ENCODE measurements at places on chromosomes 1 and 21.

- DNase-seq: no peak
These were observed 19.3 kb upstream of the METTL13 start for GRCh38 chr1:171762143-171762563.

- no peak for DNase-seq
These were observed 272.9 kb upstream of the C1orf174 start for GRCh38 chr1:4172644-4173599.

GRCh38 chr1:16189003-16189402 lies 23.4 kb downstream of the ARHGEF19 start:
- DNase-seq: no peak

DNA sequence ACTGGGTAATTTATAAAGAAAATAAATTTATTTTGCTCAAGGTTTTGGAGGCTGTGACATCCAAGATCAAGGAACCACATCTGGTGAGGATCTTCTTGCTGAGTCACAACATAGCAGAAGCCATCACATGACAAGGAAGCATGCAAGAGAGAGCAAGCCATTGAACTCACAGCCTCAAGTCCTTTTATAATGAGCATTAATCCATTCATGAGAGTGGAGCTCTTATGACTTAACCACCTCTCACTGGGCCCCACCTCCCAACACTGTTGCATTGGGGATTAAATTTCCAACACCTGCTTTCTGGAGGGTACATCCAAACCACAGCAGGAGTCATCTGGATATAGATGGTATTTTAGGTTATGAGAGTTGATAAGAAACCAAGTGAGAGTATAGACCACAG lies 20.6 kb upstream of the EGLN1 start:
- DNase-seq: no peak

GRCh38 chr1:192573499-192573898 lies 2.1 kb upstream of the RGS1 start:
- no peak for DNase-seq

- DNase-seq: no peak
These were observed 556 bp downstream of the IFI44 start for GRCh38 chr1:78650114-78650660.

GRCh38 chr1:117106478-117106877 lies 15.1 kb downstream of the TRIM45 start:
- DNase-seq: no peak

DNA sequence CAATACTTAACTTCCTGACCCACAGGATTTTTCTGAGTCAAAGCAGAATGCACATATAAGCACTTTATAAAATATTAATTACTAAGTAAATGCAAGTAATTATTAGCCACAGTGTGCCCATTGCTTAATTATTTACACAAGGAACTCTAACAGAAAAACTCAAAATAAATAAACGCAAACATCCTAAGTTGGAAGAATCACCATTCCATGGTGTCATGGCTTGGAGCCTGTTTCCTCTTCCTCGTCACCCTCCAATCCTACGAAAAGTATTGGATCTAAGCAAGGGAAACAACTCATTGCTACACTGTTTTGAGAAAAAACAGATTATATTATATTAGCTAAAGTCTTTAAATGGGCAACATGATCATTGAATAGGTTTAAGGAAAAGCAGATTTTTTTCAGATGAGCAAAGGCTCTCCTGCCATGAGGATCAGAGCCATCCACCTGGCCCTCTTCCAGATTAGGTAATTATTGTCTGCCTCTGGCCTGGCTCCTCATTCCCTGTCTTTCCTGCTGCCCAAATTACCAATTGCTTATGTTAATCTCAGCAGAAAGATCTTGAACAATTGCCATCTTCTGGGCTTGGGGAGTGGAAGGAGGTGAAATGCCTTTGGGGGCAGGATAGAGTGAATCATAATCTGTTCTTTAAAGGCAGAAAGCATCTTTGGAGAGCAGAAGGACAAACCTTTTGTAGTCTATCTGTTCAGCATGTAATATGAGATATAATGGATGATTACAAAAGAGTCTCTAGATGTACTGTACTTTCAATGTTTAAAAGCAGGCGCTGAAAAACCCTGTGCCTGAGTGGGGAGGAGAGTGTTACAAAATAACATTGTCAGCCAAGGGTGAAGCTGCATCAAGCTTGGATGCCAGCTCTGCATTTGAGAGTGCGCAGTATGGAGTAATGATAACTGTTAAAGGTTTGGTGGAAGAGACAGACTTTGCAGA lies 121.2 kb downstream of the DUSP10 start:
- DNase-seq: no peak

DNA sequence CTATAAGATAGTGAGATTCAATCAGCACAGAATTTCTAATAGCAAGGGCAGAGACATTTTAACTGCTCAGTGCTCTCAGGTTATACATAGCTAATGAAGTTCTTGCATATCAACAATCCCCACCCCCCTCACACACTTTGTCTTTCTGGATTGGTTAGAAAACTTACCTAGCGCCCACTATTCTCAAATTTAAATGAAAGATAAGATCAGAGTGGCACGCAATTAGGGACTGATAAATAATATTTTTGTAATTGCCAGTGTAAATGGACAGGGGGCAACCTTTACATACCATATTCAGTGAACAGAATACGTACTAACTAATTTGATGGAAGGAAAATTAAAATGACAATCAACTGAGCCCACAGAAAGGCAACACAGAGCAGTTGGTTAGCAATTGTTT lies 11.7 kb downstream of the SELL start:
- DNase-seq: no peak

DNA sequence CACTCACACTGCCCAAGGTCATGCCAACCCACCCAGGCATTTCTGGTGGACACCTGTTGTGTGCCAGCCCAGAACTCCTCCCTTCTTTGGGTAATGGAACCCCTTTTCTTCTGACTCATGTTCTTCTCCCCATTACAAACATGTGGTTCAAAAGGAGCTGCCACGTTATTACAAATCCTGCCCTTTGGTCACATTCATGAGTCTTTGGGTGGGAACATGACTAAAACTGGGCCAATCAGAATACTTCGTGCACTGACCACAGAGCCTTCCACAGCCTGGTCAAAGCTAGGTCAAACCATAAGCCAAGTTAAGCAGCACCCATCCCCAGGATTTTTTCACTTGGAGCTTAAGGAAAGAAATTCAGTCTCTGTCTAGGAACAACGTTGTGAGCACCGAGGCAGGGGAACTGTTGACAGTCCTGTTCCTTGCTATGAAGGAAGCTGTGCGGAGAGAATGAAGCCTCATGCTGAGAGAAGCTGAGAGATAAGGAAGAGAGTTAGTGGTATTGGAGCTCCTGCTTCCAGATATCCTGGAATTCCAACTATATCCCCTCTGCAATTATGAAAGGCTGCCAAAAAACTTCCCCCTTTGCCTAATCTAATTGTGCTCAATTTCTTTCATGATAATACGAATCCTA lies 46.8 kb upstream of the DIPK1A start:
- DNase-seq: no peak

DNA sequence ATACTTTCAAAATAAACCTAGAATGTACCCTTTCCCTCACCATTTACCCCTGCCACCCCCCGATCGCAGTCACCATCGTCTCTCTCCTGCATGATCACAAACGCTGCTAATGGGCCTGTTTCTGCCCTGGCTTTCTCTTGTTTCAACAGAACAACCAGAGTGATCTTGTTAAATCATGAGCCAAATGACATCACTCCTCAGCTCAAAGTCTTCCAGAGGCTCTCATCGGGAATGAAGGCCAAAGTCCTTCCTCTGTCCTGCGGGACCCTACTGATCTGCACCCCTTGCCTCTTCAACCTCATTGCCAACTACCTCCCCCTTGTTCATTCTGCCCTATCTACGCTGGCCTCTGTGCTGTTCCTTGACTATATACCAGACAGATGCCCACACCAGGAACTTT lies 39.4 kb upstream of the PTGFRN start:
- no peak for DNase-seq

GRCh38 chr21:14523234-14523633 lies 22.9 kb downstream of the SAMSN1 start:
- no peak for DNase-seq

DNA sequence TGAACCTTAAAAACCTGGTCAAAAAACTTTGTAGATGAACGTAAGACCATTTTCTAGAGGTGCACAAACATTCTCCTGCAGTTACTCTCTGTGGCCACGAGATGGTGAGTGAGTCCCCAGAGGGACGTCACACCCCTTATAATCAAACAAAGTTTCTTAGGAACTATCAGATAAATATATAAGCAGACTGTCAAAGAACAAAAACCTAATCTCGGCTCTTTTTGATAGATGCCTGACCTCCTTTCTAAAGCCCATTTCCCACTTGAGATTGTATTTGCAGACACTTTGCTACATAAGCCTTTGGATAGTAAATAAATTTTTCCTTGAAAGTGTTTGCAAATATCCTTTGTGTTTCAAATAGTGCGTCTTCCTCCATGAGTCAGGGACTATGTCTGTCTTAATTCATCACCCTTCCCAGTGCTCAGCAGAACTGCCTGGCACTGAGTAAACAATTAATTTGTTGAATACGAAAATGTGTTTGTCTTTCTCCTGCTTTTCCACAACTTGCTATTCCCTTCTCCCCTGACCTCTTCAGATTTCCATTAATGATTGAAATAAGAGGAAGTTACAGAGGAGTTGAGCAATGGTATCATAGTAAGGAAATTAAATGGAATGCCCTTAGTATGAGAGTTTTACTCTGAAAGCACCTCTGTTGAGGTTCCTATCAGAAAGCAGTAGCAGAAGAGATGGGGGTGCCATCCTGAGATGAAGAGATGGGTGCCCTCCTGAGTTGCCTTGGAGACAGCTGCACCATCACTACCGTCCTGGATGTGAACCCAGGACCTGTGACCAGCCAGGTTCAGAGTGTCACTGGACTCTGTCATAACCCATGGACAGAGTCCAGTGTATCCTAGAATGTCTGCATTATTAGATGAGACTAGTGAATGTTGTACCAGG lies 57.8 kb upstream of the RAVER2 start:
- DNase-seq: no peak

DNA sequence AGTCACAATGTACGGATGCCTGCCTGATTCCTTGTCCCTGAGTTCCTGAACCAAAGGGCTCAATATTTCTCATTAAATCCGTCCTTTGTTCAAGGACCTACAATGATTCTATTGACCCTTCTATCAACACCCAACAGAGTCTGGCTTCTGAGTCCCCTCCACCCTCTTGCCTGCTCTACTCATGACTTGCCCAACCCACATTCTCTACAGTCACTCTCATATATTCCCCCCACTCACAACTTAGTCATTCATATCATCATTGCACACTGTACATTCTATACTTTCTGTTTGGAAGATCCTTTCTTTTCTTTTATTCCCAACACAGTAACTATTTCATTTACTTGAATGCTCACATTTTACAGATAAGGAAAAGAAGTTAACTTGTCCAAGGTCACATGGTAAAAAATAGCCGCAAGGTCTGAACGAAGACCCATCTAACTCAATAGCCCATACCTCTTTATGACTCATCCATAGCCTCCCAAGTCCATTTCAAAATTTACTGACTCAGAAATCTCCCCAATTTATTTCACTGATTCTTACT lies 3.6 kb downstream of the OTUD7B start:
- DNase-seq: no peak

- DNase-seq: no peak
These were observed 17.5 kb downstream of the MTARC1 start for GRCh38 chr1:220804202-220804586.

DNA sequence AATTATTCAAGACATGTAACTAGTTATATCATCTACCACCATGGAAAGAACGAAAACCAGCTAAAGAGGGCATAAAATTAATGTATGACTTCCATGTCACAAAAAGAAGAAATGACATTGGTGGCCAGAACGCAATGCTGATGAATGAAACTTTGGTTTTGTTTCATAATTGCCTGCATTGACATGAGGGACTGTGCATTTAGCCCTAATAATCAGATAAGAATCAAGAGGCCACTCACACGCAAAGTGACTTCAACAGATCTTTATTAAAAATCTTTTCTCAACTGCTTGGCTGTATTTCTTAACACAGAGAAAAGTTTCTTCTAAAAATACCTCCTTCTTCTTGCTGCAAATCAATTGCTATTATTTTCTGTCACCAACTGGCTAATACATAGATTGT lies 184.7 kb upstream of the RUNX1 start:
- no peak for DNase-seq

- no peak for DNase-seq
These were observed 4.3 kb downstream of the TSPAN2 start for GRCh38 chr1:115084902-115085511.

- DNase-seq: peak; percentile 15
These were observed 20.8 kb downstream of the ATP5PO start for GRCh38 chr21:33894736-33895288.

- DNase-seq: no peak
These were observed 112.3 kb upstream of the IRF2BP2 start for GRCh38 chr1:234722270-234722704.

GRCh38 chr1:150997949-150998348 lies 8.8 kb downstream of the MINDY1 start:
- DNase-seq: no peak

DNA sequence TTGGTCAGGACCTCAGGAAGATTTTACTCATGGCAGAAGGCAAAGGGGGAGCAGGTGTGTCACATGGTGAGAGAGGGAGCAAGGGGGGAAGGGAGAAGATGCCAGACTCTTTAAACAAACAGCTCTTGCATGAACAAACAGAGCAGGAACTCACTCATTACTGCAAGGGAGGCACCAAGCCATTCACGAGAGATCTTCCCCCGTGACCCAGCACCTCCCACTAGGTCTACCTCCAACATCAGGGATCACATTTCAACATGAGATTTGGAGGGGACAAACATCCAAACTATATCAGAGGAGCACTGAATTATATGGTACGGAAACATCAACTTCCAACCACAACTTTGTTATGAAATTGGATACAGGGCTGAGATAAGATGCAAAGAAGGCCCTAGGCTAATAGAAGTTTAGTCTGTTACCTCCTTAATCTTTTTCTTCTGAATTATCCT lies 164.9 kb downstream of the ST6GALNAC3 start:
- DNase-seq: no peak

DNA sequence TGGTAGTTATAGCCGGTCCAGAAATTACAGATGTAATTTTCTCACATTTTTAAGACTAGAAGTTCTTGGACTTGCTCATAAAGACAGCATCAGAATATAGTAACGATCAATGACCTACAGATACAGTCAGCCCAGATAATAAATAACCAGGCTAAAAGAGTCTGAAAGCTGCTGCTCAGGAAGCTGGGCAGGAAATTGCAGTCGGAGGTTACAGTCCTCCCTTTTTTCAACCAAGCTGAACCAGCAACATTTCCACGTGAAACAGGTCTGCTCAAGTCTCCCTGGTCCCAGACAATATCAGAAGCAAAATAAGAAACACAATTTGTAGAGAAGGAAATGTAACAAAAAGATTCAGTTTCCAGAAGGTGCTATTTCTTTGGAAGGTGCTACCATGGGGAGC lies 457.4 kb downstream of the SIPA1L2 start:
- no peak for DNase-seq

All from activated effector memory CD4-positive, alpha-beta T cell treated with Interleukin-2 at 50 U/mL for 16 hours (primary cell).